ENCODE measurements at places on chromosomes 6 and 20. TPM values are rescaled to one million over a fixed set of nuclear protein-coding genes. Genes with fewer than 3 reads are reported as not detected.

- DNase-seq = peak; percentile 37
These were observed 119.2 kb downstream of the TOX2 start for GRCh38 chr20:44033873-44034272.

DNA sequence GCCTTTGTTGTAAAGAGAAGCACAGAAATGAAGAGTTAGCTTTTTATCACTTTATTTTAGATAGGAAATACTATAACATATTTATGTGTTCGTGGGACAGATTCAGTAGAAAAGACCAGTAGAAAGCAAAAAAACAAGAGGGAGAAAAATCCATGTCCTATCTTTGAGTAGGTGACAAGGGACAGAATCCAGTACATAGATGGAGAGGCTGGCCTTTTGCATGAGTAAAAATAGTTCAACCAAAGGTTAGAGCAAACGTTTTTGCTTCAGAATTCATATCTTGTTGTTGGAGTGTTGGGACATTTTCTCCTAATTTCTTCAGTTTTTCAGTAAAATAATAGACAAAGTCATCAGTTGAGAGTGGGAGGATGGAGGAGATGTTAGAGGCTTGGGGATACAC, 19.6 kb upstream of the FAM83B start:
- DNase-seq = no peak

- DNase-seq = no peak
These were observed 206.3 kb downstream of the PREX1 start for GRCh38 chr20:48621376-48622078.

GRCh38 chr20:22513574-22513973, 70.8 kb downstream of the FOXA2 start:
- no peak for DNase-seq

DNA sequence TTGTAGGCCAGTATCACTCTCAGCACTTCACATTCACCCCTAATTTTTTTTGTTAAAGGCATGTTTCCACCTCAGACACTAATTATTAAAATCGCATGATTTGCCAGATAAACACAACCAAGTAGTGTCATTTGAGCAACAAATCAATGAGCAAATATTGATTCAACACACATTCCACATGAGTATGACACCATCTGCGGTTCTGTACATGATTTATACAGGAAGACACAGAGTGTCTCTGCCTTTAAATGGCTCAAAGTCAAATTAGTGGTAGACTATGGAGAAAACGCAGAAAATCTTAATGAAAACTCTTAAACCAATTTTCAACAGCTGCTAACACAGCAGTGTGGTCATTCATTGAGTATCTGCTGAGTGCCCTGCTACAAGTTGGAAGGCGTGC, 300.2 kb downstream of the SOX4 start:
- DNase-seq = no peak

The INSM1 gene
- not detected for total RNA-seq
